ENCODE measurements at places on chromosomes 4 and X. TPM values are rescaled to one million over a fixed set of nuclear protein-coding genes. Genes with fewer than 3 reads are reported as not detected.

DNA sequence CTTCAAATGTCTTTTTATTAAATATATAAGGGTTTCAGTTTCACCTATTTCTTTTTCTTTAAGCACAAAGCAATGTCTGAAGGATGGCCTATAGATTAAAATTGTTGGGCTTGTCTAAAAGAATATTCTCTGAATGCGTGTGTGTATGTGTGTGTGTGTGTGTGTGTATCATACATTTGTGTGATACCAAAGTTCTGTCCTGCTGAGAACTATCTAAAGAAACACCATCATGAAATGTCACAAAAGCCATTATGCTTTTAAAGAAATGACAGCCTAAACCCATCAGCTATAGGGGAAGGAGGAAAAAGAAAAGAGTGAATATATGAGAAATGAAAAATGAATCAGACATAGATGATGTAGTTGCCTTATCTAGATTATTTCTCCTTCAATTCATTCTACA, 1501.5 kb upstream of the TENM3 start:
- H3K36me3 ChIP-seq, result no peaks in the 10 kb centered on the region
- no peaks in the 10 kb centered on the region for H3K27me3 ChIP-seq
- no peak for DNase-seq
- peaks cover 4% of the 10 kb centered on the region for H3K4me1 ChIP-seq
- no peak overlapping the region for H3K4me3 ChIP-seq

- DNase-seq, result no peak
- peaks cover 1% of the 10 kb centered on the region for H3K27me3 ChIP-seq
- H3K4me1 ChIP-seq, result no peaks in the 10 kb centered on the region
- H3K36me3 ChIP-seq, result no peaks in the 10 kb centered on the region
- no peak overlapping the region for H3K4me3 ChIP-seq
Measured at GRCh38 chrX:107288676-107289075, 82.3 kb downstream of the DNAAF6 start.

GRCh38 chr4:109826719-109827118, 1.1 kb upstream of the RRH start:
- no peaks in the 10 kb centered on the region for H3K27me3 ChIP-seq
- no peak overlapping the region for H3K27ac ChIP-seq
- H3K36me3 ChIP-seq, result no peaks in the 10 kb centered on the region
- no peaks in the 10 kb centered on the region for H3K4me1 ChIP-seq

TACC3 gene
- 23.0 TPM for total RNA-seq

SMPX gene
- not detected for total RNA-seq

ZNF330 gene
- 23.5 TPM for total RNA-seq

BANK1 gene
- total RNA-seq, result not detected

GAGE2A gene
- not detected for total RNA-seq

DNA sequence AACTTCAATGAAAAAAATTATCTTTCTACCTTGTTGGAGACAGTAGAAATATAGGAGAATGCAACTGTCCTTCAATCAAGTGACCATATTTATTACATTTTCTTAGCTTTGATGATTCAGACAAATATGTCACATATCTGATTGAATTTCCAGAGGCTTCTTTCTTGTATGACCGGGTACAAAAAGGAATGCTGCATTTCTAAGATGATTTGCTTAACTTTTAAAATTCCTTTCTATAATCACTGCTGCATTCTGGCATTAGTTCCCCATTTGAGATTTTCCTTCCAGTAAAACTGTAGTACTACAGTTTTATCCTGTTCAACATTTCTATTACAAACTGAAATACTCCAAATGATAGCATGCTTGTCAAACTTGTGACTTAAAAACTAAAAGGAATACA, 5.2 kb downstream of the MFSD8 start:
- H3K4me3 ChIP-seq, result no peak overlapping the region
- no peaks in the 10 kb centered on the region for H3K4me1 ChIP-seq
- DNase-seq, result no peak
- no peaks in the 10 kb centered on the region for H3K27me3 ChIP-seq
- no peak overlapping the region for H3K27ac ChIP-seq

GRCh38 chrX:129802863-129803262, 23.1 kb downstream of the SASH3 start:
- DNase-seq, result no peak
- H3K27me3 ChIP-seq, result no peaks in the 10 kb centered on the region
- H3K27ac ChIP-seq, result no peak overlapping the region

DNA sequence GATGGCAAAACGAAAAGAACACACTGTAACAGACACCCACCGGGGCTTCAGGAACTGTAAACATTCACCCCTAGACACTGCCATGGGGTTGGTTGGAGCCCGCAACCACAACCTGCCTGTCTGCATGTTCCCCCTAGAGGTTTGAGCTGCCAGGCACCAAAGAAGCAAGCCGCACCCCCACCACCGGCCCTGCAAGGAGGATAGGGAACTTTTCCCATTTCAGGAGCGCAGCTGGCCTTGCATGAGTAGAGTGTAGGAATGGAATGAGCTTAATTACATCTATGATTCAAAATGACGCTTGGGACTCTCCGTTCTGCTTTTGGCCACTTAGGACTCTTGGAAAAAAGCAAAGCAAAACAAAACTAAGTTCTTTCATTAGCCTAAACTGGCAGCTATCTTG, 243.6 kb upstream of the CTSO start:
- H3K36me3 ChIP-seq, result no peaks in the 10 kb centered on the region
- H3K4me1 ChIP-seq, result peaks cover 9% of the 10 kb centered on the region
